ENCODE measurements at places on chromosomes 6 and 20.

DNA sequence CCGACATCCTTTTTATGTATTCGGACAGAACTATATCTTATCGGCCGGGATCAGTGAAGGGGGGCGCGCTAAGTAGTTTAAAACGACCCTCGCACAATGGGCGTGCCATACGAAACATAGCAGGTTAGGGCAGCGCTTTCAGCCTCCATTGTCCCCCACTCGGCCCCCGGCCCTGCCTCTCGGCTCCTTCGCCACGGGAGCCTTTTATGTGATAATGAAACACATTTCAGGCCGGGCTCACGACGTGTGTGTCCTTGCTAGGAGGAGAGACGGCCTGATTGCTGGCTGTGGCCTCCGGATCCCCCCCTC lies 5.3 kb downstream of the FOXA2 start:
- no peak for DNase-seq

DNA sequence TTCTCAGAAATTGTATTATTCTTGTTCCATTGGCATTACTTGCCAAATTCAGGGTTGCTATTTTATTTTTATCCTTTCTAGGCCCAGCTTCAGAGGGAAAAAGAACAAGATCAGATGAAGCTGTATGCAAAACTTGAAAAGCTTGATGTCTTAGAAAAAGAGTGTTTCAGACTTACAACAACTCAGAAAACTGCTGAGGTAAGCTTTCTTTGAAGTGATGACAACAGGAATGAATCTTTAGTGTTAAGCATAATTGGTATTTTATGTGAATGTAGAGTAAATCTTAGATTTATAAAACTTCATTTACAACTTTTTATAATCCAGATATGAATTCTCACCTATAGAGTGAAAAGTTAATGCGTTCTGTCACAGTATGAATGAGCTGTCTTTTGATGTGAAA lies 58.4 kb downstream of the CEP57L1 start:
- no peak for DNase-seq

- DNase-seq = no peak
Measured at GRCh38 chr6:7050004-7050403, 57.8 kb upstream of the RREB1 start.

DNA sequence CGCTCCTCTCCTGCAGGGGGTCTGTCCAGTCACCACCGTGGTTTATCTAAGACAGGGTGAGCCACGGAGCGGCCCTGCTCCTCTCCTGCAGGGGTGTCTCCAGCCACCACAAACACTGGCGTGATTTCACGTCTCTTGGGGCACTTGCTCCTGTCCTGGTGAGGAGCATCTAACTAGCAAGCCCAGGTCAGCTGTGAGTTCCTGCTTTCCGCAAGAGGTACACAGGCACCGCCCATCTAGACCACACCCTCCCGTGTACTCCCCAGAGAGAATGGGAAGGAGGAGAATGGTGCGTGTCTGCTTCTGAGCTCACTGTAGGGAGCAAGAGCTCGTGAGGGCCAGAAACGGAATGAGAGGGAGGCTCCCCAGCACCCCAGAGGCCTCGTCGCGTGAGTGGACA lies 40.7 kb downstream of the DACT2 start:
- no peak for DNase-seq

- no peak for DNase-seq
Measured at GRCh38 chr20:50304923-50305635, 114.4 kb downstream of the CEBPB start.

GRCh38 chr6:88220493-88220892 lies 54.3 kb upstream of the CNR1 start:
- no peak for DNase-seq

DNA sequence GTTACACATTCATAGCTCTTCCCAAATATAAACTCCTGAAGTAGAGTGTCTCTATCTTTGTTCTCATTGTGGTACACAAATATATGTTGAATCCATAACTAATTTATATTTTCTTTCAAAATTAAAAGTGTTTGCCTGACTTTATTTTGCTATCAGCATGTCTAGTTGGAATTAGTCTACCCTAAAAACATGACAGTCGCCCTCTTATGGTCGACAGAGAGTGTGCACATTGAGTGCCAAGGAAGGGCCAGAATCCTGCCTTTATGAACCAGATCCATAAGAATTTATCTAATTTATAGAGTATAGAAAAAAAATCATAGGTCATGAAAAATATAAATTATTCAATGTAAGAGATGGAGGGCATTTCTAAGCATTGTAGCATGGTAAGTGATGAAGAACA lies 12.3 kb upstream of the DEFB112 start:
- DNase-seq = peak; percentile 11

- DNase-seq = no peak
Measured at GRCh38 chr6:39642270-39642669, 82.9 kb downstream of the KIF6 start.

DNA sequence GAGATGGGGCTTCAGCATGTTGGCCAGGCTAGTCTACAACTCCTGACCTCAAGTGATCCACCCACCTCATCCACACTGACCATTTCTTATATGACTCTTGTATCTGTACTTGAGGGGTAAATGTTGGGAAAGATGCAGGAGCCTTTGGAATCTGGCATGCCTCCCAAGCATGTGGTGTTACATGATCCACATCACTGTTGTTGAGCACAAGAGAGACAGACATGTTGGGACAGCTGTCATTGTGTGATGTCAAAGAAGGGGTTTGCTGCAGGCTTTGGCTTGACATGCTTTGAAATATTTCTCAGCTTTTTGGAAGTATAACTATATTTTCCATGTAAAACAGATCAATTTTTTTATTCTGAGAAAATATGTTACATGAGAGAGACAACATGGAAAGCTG lies 139.9 kb downstream of the MOXD1 start:
- no peak for DNase-seq

- no peak for DNase-seq
Measured at GRCh38 chr6:138231381-138231886, 13.1 kb upstream of the PBOV1 start.

DNA sequence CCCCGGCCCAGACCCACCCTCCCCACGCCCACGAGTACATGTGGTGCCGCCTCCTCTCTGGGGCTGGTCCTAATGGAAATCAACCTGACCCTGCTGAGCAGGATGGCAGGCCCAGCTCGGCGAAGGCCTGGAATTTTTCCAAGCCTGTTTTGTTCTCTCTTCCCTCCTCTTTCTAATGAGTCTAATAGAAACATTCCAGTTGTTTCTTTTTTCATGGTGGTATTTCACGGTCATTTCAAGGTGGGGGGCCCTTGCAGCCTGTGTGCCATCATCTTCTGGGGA lies 16.6 kb downstream of the SMOC2 start:
- no peak for DNase-seq

GRCh38 chr6:82740072-82740471 lies 325.6 kb downstream of the UBE3D start:
- no peak for DNase-seq

All from H4 (cell line).